ENCODE measurements at places on chromosomes 5 and 9. TPM values are rescaled to one million over a fixed set of nuclear protein-coding genes. Genes with fewer than 3 reads are reported as not detected.
A peak's percentile ranks its signal among the peaks of the same experiment; 100 is the strongest.

DNA sequence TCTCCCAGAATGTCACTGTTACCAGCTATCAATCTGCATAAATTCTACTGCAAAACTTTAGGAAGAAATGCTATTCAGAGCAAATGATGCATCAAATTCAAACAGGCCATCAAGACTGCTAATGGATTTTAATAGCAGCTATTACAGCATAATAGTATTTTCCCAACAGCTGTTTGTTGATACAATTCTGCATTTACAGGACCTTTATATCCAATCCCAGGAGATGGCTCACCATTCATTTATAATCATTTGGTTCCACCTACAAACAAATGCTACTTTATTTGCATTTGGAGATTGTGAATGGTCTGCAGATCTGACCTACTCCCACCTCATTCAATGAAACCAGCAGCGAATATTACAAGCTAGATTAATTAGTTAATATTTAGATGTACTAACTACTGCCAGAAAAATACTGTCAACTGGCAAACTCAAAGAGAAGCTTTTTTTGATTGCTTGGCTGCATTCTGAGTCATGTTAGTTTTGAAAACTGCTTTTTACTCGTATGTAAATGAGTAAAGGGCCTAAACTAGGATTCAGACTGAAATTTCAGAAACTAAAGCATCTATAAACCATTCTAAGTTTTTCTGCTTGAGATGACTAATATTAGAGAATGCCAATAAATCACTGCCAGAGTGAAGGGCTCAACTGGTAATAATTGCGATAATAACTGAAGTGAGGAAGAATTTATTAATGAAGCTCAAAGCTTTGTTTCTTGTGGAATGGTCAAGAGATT, 7.1 kb upstream of the PCA3 start:
- DNase-seq = no peak

DNA sequence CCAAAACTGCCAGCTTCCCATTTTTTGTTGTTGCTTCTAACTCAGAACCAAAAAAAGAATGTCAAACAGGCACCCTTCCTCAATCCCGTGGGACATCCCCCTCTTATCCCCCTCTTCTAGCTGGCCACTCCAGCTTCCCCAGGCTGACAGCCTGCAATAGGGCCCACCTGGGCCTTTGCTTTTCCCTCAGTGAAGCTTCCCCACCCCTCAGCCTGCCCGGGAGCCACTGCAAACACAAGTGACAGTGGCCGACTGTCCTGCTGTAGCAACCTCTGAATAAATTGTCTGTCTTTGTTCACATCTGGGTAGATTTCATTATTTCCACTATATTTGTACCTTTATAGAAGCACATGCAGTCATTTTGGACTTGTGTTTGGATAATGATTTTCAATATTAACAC, 245.3 kb downstream of the GADD45G start:
- no peak for DNase-seq

GRCh38 chr9:110030632-110031031, 177.3 kb downstream of the C9orf152 start:
- DNase-seq = peak; percentile 25

ANKRD20A1 gene
- under 0.01 TPM for total RNA-seq

SLC6A7 gene
- total RNA-seq = not detected

GRCh38 chr5:107985144-107985543, 314.4 kb upstream of the EFNA5 start:
- DNase-seq = no peak

DNA sequence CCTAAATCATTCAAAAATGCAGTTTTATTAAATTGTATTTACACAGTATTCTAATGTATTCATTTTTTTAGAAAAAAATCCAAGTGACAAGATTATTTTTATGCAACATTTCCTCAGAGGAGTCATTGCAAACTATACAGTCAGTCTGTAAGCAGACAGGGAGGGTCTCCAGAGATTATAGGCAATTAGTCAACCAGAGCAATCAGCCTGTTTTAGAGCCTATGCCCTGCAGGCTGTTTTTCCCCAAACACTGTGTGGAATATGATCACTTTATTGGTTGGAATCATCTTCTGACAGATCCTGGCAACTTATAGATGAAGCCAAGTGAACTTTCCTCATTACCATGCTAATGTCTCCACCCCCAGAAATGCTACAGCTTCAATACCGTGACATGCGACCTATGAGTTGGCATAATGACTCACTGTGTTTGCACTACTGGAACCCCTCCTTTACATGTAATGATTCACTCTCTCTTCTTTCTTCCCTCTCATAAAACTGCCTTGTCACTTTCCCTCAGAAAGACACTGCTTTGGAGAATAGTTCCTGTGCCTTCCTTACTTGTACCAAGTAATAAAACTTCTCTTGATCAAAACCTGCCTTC, 577.7 kb upstream of the FTMT start:
- DNase-seq = peak; percentile 63

All from fibroblast of lung (primary cell).